ENCODE measurements at places on chromosomes 12 and 14. TPM values are rescaled to one million over a fixed set of nuclear protein-coding genes. Genes with fewer than 3 reads are reported as not detected.

DNA sequence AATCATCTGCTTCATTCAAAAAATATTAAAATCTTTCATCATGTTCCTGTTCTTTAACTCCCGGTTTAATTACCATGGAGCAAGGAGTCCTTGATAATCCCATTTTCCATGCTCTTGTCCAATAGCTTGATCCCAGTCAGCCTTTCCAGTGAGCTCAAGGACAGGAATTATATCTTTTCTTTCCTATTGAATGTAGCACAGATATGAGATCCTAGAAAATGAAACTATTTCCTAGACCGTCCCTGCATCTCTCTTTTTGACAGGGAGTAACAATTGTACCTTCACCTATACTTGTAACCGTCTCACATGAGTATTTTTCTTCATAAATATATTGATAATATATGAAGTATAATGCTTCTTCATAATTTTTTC, 35.6 kb downstream of the PIK3C2G start:
- no peak for DNase-seq

DNA sequence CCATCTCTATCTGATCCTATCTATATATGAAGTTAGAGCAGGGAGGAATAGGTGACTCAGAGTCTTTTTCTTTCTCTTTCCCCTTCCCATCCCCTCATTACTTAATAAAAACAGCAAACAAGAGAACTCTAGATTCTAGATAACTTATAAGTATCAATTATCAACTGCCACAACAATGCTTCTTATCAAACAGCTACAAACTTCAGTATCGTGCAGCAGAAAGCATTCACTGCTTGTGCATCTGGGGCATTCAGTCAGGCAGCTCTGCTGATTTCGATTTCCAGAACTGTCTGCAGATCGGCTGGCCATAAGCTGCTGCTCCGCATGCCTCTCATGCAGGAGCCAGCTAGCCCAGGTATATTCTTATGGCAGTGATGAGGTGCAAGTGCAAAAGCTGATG, 19.4 kb downstream of the A2ML1 start:
- DNase-seq = no peak

GRCh38 chr14:85634205-85634604, 104.3 kb downstream of the FLRT2 start:
- no peak for DNase-seq

- DNase-seq = no peak
Observed at GRCh38 chr12:76998908-76999556, 66.3 kb downstream of the E2F7 start.

DNA sequence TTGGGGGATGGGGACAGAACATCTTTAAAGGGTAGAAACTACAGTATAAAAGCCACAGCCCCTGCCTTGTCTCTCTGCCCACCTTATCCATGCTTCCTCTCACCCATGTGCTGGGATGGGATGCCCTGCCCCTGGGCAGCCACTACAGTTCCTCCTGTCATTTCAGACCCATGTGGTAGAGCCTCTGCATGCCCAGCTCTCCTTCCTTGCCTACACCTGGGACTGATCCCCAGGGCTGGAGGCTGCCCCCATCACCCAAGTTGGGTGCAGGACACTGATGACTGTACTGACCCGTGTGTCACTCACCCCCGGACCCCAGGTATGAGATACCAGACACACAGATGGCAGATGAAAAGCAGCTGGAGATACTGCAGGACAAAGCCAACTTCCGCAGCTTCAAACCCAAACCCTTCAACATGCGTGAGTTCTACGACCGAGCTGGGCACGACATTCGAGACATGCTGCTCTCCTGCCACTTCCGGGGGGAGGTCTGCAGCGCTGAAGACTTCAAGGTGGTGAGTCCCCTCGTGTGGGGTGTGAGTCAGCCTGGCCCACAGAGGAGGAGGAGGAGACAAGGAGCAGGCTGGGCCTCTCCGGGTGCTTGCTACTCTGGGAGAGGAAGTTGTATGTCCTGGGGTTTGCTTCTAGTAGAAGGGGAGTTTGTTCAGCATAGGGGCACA, 2.2 kb downstream of the ASIC1 start:
- no peak for DNase-seq

- DNase-seq = no peak
Observed at GRCh38 chr12:75488553-75488952, 8.0 kb downstream of the GLIPR1 start.

- no peak for DNase-seq
Observed at GRCh38 chr14:65419593-65420252, 7.2 kb downstream of the FUT8 start.

DNA sequence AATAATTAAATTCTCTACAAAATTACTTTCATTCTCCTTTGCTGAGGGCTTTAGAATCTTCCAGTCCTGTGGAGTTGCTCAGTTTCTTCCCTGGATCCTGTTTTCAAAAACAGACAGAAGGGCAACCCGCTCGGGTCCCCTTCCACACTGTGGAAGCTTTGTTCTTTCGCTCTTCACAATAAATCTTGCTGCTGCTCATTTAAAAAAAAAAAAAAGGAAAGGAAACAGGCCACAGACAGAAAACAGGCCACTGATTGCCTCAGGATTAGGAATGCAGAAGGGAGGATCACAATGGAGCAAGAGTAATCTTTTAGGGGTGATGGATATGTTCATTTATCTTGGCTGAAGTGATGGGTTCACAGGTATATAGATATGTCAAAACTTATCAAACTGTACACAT, 29.5 kb upstream of the HIGD1C start:
- no peak for DNase-seq

DNA sequence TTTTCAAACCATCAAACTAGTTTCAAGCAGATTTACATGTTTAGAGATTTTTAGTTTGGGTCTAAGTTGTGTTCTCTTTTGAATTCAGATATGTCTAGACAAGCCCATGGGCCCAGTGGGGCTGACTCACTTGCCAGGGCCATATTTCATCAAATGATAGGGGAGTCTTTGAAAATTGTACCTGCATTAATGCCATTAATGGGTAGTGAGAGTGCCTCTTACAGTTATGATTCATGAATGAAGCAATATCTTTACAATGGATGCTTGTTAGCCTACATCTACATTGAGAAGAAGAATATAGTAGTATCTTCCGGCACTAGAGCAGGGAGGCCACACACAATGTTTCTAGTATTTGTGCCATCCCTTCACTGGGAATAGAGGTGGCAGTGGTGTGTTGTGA, 174.2 kb upstream of the E2F7 start:
- no peak for DNase-seq

DNA sequence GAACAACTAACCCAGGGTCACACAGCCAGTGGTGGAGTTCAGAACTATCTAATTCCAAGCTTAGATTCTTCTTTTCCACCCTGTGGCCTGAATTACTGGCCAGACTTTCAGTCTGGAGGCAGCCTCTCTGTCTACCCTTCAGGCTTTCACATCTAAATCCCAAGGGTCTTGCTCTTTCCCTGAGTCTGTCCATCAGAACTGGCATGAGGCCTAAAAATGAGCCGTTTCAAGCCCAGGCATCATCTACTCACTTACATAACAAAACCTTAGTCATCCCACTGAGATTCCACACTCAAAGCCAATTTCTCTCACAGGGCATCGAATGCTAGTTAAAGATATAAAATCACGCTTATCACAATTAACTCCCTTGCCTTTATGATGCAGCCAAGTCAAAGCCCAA, 1.3 kb upstream of the PTGDR start:
- DNase-seq = no peak

DNA sequence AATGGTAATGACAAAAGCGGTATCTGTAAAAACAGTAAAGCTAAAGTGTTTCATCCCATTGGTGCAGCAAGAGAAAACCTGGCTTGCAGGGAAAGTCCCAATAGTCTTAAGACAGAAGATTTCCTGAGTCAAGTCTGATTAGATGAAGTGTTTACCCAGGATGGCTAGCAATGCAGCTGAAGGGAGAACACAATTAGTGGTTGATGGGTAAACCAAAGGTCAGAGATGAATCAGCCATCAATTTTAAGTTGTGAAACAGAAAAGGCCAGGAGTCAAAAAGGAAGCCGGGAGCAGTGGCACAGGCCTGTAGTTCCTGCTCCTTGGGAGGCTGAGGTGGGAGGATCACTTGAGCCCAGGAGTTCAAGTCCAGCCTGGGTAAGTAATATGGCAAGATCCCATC, 52.6 kb downstream of the SEC23A start:
- DNase-seq = no peak

DNA sequence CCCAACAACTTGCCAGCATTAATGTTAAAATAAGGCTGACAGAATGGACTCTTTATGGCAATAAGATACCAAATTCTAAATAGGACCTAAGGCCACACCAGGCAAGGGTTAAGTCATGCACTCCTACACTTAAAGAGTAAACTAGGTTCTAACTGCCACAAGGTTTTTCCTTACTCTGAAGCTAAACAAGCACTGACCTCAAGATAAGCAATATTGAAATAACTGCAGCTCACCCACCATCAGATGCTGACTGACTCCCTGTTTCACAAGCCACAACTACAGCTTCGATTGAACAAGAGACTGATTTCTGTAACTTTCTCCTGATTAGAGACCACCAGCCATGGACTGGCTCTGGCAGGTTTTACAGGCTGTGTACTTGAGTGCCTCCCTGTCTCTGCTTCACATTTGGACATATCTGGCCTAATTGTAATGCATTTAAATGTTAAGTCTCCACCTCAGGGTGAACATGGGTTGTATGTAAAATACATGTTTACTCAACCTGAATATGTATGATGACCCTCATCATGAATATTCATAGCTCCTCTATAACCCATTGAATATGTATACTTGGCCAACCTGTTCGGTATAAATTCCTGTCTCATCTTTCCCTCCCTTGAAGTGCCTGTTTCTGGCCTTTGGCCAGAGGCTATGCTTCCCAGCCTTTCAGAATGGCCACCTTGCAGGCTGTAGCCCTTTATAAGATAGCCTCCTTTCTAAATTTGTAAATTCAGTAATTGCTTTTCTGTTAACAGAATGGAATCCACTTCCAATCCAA, 70.5 kb upstream of the DAAM1 start:
- no peak for DNase-seq

- no peak for DNase-seq
Observed at GRCh38 chr12:117334051-117334450, 27.4 kb downstream of the NOS1 start.

GRCh38 chr12:100745378-100746071, 49.1 kb upstream of the ANO4 start:
- no peak for DNase-seq

DNA sequence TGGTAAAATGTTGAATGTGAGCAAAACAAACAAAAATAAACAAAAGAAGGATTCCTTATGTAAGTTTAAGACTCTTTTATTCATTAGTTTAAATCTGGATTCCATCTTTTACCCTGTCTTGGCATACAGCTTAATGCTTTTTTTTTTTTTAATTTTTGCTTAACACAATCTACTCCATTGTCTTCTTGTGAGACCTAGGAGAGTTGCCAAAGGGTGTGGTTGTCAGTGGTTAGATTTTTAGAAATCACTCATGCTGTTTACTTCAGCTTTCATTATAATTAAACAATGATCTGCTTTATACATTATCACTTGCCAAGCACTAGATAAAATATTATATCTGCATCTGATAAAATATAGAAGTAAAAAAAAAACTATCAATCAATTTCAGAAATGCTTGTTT, 77.7 kb upstream of the KITLG start:
- DNase-seq = no peak

- DNase-seq = no peak
Observed at GRCh38 chr12:41459111-41459905, 271.2 kb downstream of the PDZRN4 start.

GRCh38 chr14:33992274-33993007, 41.6 kb upstream of the EGLN3 start:
- DNase-seq = no peak

DNA sequence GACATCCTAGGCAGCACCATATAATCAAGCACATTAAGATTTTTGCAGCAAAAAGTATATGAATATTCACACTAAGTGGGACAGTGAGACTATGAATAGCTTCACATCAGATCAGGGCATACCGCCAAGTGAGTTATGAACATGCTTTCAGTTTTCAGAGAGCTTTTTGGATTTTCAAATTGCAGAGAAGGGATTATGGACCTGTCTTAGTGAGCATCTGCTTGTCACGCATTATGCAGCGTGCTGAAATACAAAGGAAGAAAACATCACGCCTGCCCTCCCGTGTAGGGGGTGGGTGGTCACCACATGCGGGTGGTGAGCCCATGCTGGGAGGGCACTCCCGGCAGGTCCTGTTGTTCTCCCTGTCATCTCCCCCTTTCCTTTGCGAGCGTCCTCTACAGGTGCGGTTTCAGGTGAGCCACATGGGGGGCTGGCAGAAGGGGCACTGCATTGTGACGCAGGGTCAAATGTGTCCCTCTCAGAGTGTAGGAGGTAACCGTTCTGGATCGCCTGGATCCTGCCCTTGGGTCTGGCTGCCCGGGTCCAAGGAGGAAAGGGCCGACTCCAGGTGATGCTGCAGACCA, 42.6 kb downstream of the TRAF3 start:
- DNase-seq = no peak

DNA sequence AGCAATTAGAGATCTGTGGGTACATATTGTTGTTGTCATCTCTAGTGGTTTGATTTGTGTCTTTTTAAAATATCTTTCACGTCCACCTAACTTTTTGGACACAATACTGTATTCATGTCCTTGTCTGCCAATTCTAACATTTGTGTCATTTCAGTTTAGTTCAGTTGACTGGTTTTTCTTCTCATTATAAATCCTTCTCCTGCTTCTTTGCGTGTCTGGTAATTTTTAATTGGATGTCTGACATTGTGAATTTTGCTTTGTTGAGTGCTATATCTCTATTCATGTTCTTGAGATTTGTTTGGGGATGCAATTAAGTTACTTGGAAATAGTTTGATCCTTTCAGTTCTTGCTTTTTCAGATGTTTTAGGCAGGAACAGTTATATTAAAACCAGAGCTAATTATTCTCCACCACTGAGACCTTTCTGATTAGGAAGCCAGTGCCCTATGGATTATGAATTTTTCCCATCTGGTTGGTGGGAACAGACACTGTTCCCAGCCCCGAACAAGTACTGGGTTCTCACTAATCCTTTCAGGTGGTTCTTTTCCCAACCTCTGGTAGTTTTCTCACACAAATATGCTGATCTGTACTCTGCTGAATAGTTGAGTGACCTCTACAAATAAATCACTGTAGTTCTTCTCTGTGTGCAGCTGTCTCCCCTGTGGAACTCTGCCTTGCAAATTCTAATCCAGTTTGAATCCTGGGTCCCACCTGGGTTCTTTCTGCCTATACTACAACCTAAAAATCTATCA, 91.1 kb upstream of the DYNC1H1 start:
- DNase-seq = no peak

Gene MNAT1
- 52.0 TPM for total RNA-seq

Gene HAL
- total RNA-seq = 0.17 TPM

Gene AHNAK2
- total RNA-seq = 2.0 TPM

Gene GALNT9
- total RNA-seq = 2.0 TPM

Gene PRR4
- not detected for total RNA-seq

Gene LRP1-AS
- total RNA-seq = not detected

Gene SERPINA4
- total RNA-seq = not detected

Gene SYT1
- 34.6 TPM for total RNA-seq

Gene CLEC4E
- not detected for total RNA-seq

Gene OLR1
- not detected for total RNA-seq

Gene NTF3
- 1.2 TPM for total RNA-seq

Gene SYNDIG1L
- 3.0 TPM for total RNA-seq

Gene LDHB
- total RNA-seq = 1,781 TPM

Gene AKAP6
- 0.89 TPM for total RNA-seq

Gene JDP2
- 27.2 TPM for total RNA-seq
